Progenitor cell of endocrine pancreas (in vitro differentiated cells): ENCODE measurements at places on chromosomes 11 and 22. TPM values are rescaled to one million over a fixed set of nuclear protein-coding genes. Genes with fewer than 3 reads are reported as not detected.

DNA sequence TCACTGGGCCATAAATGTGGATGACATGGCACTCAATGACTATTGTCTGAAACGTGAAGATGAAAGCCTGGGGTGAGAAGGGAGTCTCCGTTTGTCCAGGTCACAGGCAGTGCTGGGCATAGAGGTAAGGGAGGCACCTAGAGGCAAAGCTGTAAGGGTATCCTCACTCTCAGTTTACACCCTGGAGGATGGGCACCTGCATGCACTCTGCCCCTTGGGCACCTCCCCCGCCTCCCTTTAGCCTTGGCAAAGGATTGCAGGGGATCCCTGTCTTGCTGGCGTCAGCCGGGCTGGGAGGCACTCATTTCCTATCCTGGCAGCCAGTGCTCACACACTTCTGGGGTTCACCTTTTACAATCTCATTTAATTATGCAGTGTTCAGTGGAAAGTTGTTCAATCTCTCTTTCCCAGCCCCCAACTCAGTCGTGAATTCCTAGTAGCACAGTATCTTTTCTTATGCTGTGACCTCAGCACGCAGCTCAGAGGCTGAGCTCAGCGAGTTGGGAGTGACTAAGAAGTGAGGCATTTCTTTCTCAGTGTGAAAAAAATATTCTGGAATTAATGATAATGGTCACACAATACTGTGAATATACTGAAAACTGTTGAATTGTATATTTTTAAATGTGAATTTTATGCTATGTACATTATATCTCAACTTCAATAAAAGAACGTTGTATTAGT lies 866.6 kb downstream of the BRD1 start:
- no peak overlapping the region for H3K4me3 ChIP-seq
- DNase-seq = peak; percentile 6
- H3K4me1 ChIP-seq = no peaks in the 10 kb centered on the region
- H3K27ac ChIP-seq = no peak overlapping the region
- H3K27me3 ChIP-seq = peaks cover 10% of the 10 kb centered on the region

- H3K4me3 ChIP-seq = no peak overlapping the region
- H3K27ac ChIP-seq = no peak overlapping the region
- H3K27me3 ChIP-seq = peaks cover 5% of the 10 kb centered on the region
Measured at GRCh38 chr22:35587447-35587870, 29.7 kb downstream of the MB start.

- peaks cover 21% of the 10 kb centered on the region for H3K36me3 ChIP-seq
- H3K27me3 ChIP-seq = no peaks in the 10 kb centered on the region
- H3K27ac ChIP-seq = peak overlapping the region; percentile 14
- peaks cover 19% of the 10 kb centered on the region for H3K4me1 ChIP-seq
- no peak overlapping the region for H3K4me3 ChIP-seq
Measured at GRCh38 chr11:12778240-12778905, 104.2 kb downstream of the TEAD1 start.

DNA sequence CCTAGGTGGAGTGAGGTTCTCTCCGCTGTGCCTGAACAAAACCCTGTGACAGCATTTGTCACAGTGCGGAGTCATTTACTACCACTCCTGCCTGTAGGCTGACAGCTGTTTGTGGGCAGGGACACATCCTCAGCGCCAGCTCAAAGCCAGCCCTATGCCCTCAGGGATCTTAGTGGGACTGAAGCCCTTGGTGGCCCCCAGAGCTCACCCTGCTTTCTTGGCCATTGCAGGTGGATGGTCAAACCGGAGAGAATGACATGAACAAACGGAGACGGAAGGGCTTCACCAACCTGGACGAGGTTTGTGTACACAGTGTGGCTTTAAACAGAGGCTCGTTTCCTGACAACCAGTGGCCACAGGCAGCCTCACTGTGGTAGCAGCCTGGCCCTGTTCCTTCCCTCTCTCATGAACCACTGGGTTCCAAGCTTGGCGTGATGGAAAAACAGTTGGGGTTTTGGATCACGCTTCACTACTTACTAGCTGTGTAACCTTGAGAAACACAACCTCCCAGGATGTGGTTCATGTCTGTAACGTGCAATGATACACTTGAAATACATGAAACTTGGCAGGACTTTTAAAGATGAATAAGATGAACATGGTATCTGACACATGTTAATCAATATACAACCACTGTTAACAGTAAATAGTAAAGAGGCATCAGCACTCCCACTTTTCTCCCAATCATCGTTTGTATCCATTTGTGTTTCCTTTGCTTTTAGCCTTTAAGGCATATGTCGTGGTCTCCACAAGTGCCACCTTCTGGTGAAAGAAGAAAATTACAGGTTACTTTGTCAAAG lies 125.8 kb downstream of the MICAL2 start:
- peak overlapping the region; percentile 76 for H3K27ac ChIP-seq
- H3K4me3 ChIP-seq = no peak overlapping the region
- no peaks in the 10 kb centered on the region for H3K27me3 ChIP-seq
- no peaks in the 10 kb centered on the region for H3K36me3 ChIP-seq
- H3K4me1 ChIP-seq = peaks cover 21% of the 10 kb centered on the region

- no peak for DNase-seq
- no peak overlapping the region for H3K4me3 ChIP-seq
- H3K4me1 ChIP-seq = peaks cover 13% of the 10 kb centered on the region
- H3K27ac ChIP-seq = no peak overlapping the region
- no peaks in the 10 kb centered on the region for H3K27me3 ChIP-seq
- H3K36me3 ChIP-seq = peaks cover 1% of the 10 kb centered on the region
Measured at GRCh38 chr22:25085930-25086901, 113.4 kb upstream of the CRYBB3 start.

ART1 gene
- total RNA-seq = not detected in 2 replicates

PHOX2A gene
- not detected in 2 replicates for total RNA-seq

- no peak overlapping the region for H3K4me3 ChIP-seq
- H3K27me3 ChIP-seq = peaks cover 25% of the 10 kb centered on the region
- DNase-seq = no peak
- peak overlapping the region; percentile 27 for H3K27ac ChIP-seq
- H3K36me3 ChIP-seq = no peaks in the 10 kb centered on the region
Measured at GRCh38 chr11:73213196-73214143, 4.6 kb upstream of the P2RY2 start.

- no peaks in the 10 kb centered on the region for H3K27me3 ChIP-seq
- peaks cover 13% of the 10 kb centered on the region for H3K4me1 ChIP-seq
- no peaks in the 10 kb centered on the region for H3K36me3 ChIP-seq
- DNase-seq = no peak
Measured at GRCh38 chr11:70725278-70725677, 326.9 kb downstream of the CTTN start.

- no peaks in the 10 kb centered on the region for H3K36me3 ChIP-seq
- no peak overlapping the region for H3K27ac ChIP-seq
- H3K4me3 ChIP-seq = no peak overlapping the region
- DNase-seq = no peak
Measured at GRCh38 chr11:102589047-102589459, 36.1 kb downstream of the MMP20 start.

DNA sequence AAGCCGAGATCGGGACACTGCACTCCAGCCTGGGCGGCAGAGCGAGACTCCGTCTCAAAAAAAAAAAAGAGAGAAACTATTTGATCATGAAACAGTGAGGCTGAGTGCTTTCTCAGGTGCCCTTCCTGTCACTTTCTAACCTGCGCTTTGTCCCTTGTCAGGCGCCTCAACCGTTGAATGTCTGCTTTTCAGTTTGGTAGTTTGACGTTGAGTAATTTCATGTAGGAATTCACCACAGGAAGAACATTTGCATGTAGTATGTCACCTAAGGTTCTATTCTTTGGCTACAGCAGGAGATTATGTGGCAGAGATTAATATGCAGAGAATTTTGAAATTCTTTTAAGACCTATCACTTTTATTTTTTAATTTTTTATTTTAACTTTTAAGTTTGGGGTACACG lies 57.2 kb downstream of the PPFIA1 start:
- H3K36me3 ChIP-seq = peaks cover 36% of the 10 kb centered on the region
- peaks cover 4% of the 10 kb centered on the region for H3K4me1 ChIP-seq
- H3K27ac ChIP-seq = no peak overlapping the region
- no peaks in the 10 kb centered on the region for H3K27me3 ChIP-seq

DNA sequence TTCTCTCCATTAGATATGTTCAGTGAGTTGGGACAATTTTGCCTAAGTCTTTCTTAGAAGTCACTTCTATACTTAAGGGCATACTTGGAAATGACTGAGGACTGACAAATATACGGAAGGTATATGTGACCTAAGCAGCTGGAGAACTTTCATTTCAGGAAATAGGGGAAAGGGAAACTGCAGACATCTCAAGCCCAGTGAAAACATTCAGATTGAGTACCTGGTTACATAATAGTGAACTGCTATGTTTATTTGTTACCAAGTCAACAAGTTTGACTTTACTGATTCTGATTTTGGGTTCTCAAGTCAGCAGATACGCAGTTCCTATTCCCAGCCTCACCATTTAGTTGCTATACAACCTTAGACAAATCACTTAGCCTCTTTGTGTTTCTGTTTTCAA lies 1173.9 kb downstream of the LRRC4C start:
- no peak overlapping the region for H3K4me3 ChIP-seq
- H3K27me3 ChIP-seq = peaks cover 7% of the 10 kb centered on the region

- H3K27me3 ChIP-seq = no peaks in the 10 kb centered on the region
- DNase-seq = no peak
- peaks cover 9% of the 10 kb centered on the region for H3K4me1 ChIP-seq
- no peaks in the 10 kb centered on the region for H3K36me3 ChIP-seq
Measured at GRCh38 chr22:34587357-34588356, 478.3 kb upstream of the ISX start.

DNA sequence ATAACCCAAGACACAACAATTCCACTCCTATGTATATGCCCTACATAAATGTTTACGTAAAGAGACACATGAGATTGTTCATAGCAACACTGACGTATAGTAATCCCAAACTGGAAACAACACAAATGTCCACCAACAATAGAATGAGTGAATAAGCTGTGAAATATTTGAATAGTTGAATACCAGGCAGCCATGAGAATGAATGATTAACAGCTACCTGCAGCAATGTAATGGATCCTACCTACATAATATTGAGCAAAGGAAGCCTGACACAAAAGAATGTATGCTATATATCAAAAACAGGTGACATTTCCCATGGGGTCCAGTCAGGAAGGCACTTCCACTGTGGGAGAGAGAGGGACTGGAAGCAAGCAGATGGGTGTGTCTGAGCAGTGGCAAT lies 92.8 kb upstream of the LINC01488 start:
- peaks cover 19% of the 10 kb centered on the region for H3K4me1 ChIP-seq
- no peak overlapping the region for H3K4me3 ChIP-seq
- H3K27ac ChIP-seq = peak overlapping the region; percentile 94
- no peak for DNase-seq

GRCh38 chr22:30276039-30276438 lies 9.4 kb upstream of the OSM start:
- peaks cover 21% of the 10 kb centered on the region for H3K27me3 ChIP-seq
- no peak overlapping the region for H3K27ac ChIP-seq
- no peak overlapping the region for H3K4me3 ChIP-seq
- H3K4me1 ChIP-seq = peaks cover 2% of the 10 kb centered on the region
- DNase-seq = no peak

MS4A15 gene
- not detected in 2 replicates for total RNA-seq

GRCh38 chr22:41092847-41093411 lies 537 bp downstream of the EP300 start:
- peaks cover 34% of the 10 kb centered on the region for H3K4me1 ChIP-seq
- peak overlapping the region; percentile 97 for H3K4me3 ChIP-seq
- H3K27ac ChIP-seq = peak overlapping the region; percentile 98
- DNase-seq = no peak
- no peaks in the 10 kb centered on the region for H3K27me3 ChIP-seq

GRCh38 chr11:44698252-44698912 lies 28.4 kb upstream of the TSPAN18 start:
- no peaks in the 10 kb centered on the region for H3K36me3 ChIP-seq
- no peak overlapping the region for H3K4me3 ChIP-seq
- peaks cover 5% of the 10 kb centered on the region for H3K4me1 ChIP-seq
- DNase-seq = no peak

DNA sequence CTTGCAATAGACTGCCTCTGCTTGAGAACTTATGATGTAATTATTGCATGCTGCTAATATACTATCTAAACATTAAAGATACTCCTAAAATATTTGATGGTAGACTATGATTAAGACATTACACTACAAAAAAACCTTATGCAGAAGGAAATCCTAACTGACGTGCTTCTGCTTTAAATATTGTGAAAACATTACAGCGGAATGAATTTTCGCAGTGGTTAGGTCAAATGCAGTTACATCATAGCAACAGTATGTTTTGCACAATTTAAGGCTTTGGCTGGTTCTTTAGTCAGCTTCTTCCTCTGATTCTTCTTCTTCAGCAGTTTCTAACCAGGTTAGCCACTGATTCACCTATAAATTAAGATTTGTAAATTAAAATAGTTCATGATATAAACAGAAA lies 11.2 kb downstream of the EIF4G2 start:
- peaks cover 10% of the 10 kb centered on the region for H3K27me3 ChIP-seq
- DNase-seq = no peak
- no peak overlapping the region for H3K27ac ChIP-seq
- H3K36me3 ChIP-seq = peaks cover 50% of the 10 kb centered on the region
- H3K4me1 ChIP-seq = peaks cover 6% of the 10 kb centered on the region
- no peak overlapping the region for H3K4me3 ChIP-seq

GRCh38 chr22:36097880-36098279 lies 62.7 kb downstream of the APOL3 start:
- H3K36me3 ChIP-seq = no peaks in the 10 kb centered on the region
- H3K27ac ChIP-seq = no peak overlapping the region
- H3K27me3 ChIP-seq = no peaks in the 10 kb centered on the region
- no peak for DNase-seq
- no peak overlapping the region for H3K4me3 ChIP-seq

DNA sequence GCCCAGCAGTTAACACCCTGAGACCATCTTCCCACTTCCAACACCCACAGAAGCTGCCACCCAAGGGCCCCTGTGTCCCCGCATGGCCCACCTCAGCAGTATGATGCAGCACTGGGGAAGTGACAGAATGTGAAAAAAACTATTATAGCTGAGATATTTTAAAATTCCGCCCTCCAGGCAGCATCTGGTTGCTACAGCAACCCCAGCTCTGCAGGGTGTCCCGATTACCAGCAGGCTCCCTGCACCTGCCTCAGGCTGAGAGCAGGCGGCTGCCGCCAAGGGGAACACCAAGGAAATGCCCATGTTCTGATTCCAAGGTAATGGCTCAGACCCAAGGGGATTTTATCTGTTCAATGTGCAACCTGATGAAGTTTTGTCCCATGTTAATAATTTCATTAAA lies 10.5 kb upstream of the TMEM121B start:
- H3K27ac ChIP-seq = no peak overlapping the region
- no peaks in the 10 kb centered on the region for H3K36me3 ChIP-seq
- no peak overlapping the region for H3K4me3 ChIP-seq
- H3K4me1 ChIP-seq = no peaks in the 10 kb centered on the region
- no peak for DNase-seq
- no peaks in the 10 kb centered on the region for H3K27me3 ChIP-seq
